ENCODE measurements at places on chromosomes 5 and 9.

DNA sequence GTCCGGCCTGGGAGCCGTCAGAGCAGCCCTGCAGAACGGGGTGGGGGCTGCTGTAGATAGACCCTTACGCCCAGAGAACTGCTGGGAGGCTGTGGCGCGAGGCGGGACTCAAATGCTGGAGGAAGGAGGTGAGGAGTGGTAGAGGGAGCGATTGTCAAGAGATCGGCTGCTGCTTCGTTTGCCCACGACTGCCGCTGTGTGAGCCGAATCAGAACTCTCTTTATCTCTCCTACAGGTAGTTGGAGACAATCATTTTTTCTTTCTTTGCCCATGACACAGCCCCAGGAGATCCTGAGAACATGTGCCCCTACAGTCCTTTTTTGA, 456 bp downstream of the ZNF79 start:
- no peak for DNase-seq

GRCh38 chr9:105070176-105070575, 142.2 kb upstream of the ABCA1 start:
- DNase-seq = no peak

- peak; percentile 65 for DNase-seq
Observed at GRCh38 chr5:121503111-121503840, 348.4 kb upstream of the FTMT start.

DNA sequence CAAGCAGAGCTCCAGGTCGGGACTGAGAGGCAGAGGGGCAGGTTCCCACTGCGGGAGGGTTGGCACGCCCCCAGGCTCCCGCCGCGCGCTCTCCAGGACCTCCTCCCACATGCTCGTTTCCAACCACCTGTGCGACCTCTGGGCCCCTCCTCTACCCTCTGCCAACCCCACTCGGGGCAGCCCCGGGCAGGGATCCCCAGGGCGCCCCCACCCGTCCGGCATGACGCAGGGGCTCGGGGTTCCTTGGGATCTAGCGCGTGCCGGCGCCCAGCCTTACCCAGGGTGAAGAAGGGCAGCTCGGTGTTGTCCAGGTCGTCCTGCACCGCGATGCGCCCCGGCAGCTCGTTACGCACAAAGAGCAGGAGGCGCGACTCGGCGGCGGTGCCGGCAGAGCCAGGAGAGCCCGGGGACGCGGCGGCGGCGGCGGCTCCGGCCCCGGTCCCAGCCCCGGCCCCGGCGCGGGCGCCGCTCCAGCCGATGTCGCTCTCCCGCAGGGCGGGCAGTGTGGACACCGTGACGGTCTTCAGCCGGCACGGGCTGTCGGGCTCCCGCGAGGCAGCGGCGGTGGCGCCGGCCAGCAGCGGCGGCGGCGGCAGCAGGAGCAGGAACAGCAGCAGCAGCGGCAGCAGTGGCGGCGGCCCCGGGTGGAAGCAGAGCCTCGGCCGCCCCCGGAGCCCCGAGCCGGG, 494 bp downstream of the ASTN2 start:
- DNase-seq = peak; percentile 60

- DNase-seq = no peak
Observed at GRCh38 chr9:75108571-75108970, 20.3 kb downstream of the OSTF1 start.

DNA sequence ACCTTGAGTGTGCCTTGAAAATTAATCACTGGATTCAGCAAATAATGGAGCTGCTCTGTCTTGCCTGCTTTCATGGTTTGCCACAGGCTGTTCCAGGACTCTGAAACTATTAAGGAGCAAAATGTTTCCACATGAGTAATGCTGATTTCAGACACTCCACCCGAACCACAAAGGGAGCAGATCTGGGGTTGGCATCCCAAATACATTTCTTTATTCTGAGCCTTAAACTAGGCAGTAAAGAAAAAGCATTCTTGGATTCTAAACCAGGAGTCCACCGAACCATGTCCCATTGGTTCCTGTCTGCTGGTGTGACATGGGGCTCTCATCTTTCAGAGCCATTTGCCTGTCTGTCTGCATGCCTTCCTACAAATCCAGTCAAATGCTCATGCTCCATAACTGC, 10.1 kb upstream of the C1QTNF3 start:
- no peak for DNase-seq

GRCh38 chr9:96651626-96652025, 3.5 kb downstream of the PRXL2C start:
- DNase-seq = no peak

DNA sequence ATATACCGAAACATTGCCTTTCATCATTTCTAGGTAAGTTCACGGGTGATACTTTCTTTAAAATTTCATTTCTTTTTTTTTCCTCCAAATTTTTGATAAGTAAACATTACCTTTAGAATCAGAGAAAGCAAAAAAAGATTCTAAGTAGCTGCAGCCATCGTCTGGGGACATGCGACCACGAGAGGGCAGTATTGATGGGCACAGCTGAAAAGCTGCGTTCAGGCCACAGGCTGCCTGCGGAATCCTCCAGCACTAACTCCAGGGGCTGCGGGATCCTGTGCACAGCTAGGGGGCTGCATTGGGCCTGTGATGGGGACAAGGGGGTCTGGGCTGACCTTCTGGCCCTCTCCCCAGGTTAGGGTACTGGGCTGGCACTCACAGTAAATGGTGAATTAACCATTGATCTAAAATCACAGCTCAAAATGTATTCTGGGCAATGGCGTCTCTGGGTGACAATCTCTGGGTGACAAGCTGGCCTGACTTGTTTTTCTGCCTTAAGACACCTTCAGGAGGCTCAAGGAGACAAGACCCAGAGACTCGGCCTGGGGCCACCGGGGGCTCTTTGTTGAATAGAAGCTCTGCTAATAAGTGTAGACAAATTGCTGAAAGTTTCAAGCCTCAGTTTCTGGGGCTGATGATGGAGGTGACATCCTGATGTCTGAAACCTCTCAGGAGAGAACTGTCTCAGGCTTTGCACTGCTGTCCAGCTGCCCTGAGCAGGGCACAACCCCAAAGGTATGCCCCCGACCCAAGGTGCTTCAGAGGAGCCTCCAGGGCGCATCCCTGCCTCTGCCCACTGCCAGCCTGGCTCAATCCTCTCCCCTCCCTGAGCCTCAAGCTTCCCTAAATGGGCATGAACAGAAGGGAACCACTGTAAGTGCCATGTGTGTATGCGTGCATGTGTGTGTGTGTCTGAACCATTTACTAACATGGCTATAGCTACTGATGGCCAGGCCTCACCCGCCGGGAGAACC, 44.3 kb upstream of the SARDH start:
- DNase-seq = peak; percentile 90

DNA sequence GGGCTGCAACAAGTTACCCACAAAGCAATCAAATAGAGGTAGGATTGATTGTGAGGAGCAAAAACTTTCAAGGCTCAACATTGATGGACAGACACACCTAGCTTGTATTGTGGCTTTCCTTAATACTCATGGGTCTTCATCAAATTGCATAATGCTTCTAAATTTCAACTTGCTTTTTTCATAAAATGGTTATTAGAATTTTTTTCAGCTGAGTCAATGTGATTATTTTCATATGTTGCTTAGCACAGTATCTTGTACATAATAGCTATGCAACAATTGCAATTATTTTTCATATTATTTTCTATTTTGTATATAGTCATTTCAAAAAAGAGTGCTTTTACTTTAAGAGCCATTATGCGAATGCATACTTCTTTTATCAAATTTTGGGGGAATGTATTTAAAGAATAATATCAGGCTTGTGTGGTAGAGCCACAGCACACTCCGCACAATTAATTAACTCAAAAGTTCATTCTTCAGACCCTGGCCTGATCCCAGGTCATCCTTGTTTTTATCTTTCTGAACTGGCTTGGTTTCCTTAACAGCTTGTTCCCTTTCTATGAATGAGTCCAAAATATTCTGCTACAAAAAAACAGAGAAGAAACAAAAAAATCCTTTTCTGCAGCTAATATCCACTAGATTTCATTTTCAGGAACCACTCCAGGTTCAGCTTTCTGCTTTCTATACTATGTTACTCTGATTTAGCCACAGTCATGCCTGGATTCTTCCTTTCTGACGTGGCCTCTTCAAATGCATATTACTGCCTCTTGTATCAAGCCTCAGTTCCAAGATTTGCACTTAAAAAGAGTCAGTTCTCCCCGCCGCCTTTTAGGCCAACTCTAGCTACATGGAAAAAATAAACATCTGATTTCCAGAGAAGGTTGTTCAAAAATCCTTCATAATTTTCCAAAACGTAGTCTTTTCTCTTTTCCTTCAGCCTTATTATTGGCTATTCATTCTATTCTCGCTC, 45.3 kb upstream of the CDH9 start:
- DNase-seq = peak; percentile 14

GRCh38 chr5:111345731-111346130, 121.5 kb downstream of the CAMK4 start:
- DNase-seq = no peak

GRCh38 chr5:151451626-151452520, 4.5 kb downstream of the SLC36A1 start:
- no peak for DNase-seq

DNA sequence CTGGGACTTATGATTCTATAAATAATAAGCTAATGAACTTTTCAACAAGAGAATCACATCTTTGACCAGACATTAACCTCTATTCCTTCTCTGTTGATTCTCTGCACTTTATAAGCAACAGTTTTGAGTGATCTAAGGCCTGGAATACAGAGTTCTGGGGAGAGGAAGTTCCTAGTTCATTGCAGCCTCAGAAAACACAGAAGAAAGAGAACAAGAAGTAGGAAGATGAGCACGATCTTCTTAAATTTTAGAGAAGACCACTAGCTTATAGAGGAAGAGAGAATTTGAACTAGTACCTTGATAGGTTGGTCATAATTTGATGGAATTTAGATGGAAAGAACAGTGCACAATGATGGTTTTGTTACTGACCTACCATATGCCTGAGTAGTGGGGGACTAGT, 8.5 kb upstream of the C9orf72 start:
- DNase-seq = no peak

- DNase-seq = no peak
Observed at GRCh38 chr5:31113666-31114350, 79.7 kb upstream of the CDH6 start.

GRCh38 chr5:165829504-165829903, 2324.1 kb downstream of the MAT2B start:
- DNase-seq = no peak

DNA sequence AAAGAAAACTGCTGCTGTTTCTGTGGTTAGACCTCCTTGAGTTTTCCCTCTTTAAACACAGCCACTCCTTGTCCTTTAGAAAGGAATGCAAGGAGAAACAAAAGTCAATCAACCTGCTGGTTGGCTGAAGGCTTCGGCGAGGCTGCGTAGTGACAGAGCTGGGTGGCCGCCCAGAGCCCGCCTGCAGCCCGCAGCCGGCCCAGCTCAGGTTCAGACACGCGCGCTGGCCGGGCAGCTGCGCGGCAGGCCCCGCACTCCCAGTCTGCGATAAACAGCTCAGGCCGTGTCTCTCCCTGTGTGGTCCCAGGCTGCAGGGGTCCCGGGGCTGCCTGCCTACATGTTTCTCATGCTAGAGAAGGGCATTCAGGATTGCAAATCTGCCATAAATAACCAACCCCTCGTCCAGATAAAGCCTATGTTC, 115.4 kb downstream of the HSD17B3 start:
- peak; percentile 88 for DNase-seq

DNA sequence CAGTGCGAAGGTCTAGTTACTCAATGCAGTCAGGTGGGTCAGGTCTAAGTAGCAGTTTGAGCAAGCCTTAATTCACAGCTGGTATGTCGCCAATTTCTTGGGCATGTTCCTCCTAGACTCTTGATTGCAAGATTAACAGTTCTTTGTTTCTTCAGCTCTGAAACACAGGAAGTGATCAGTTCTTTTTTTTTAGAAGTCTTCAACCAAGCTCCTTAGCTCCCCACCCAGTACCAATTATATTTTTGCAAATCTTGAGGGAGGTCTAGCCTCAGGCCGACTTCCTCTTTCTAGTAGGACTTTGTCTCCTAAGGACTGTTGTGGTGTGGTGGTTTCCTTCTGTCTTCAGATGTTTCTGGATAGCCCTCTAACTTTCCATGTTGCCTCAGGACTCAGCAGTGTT, 2054.2 kb downstream of the MAT2B start:
- DNase-seq = no peak

DNA sequence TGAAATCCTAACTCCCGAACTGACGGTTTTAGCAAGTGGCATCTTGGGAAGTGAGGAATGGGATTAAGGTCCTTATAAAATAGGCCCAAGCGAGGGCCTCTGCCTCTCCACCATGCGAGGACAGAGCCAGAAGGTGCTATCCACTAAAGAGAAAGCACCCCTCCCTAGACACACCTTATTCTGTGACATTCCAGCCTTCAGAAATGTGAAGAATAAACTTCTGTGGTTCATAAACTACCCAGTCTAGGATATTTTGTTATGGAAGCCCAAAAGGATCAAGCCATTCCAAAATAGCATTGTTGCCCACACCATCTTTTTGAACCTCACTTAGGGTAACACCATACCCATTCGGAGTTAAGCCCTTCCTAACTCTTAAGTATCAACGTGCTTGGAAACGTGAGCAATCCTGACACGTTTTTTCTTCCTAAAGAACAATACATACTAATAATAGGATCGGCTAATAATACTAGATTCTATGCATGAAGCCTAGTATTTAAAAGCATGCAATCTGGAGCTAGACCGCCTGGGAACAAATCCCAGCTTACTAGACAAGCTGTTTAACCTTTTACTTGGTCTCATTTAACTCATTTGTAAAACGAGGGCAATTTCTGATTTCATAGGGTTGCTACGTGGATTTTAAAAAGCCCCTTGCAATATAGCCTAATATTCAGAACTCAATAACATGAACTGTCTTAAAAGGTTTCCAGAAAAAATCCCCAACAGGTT, 1.1 kb upstream of the SMC2 start:
- DNase-seq = no peak

GRCh38 chr5:16679863-16680262, 63.1 kb upstream of the RETREG1 start:
- peak; percentile 70 for DNase-seq

- no peak for DNase-seq
Observed at GRCh38 chr5:179256328-179257175, 88.7 kb downstream of the ADAMTS2 start.

DNA sequence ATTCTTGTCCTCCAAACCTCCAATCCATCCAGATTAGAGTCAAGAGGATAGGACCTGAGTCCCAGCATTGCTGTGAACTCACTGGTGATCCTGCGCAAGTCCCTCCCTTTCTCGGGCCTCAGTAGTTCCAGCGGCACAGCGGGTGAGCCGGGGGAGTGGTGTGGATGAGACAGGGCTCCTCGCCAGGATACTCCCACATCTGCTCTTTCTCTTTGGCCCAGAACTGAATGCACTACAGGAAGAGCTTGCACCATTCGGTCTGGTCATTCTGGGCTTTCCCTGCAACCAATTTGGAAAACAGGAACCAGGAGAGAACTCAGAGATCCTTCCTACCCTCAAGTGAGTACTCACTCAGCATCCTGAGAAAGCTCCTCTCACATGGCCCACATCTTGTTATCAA, 6.3 kb downstream of the GPX3 start:
- DNase-seq = no peak

DNA sequence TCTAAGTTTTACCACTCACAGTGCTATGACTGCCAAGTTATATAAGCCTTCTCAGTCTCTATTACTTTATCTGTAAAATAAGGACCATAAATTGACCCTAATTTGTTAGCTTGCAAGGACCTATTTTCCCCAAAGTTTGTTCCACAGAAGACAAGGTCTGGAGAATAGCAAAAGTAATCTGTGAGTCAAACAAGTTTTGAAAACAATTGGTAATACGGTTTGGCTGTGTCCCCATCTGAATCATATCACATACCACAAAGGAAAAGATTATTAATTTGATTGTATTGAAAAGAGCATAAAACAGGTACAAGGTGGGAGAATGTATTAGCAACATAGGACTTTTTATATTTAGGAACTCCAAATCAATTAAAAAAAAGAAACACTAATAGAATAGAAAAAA, 124.0 kb upstream of the TARS1 start:
- DNase-seq = no peak

- peak; percentile 7 for DNase-seq
Observed at GRCh38 chr9:137365552-137366444, 57.2 kb downstream of the EXD3 start.

Data from iPS-NIHi11 (cell line).